ENCODE measurements at places on chromosomes 4 and X. TPM values are rescaled to one million over a fixed set of nuclear protein-coding genes. Genes with fewer than 3 reads are reported as not detected.

GRCh38 chr4:140097572-140097971 lies 56.4 kb downstream of the MAML3 start:
- DNase-seq: no peak

- DNase-seq: peak; percentile 15
Observed at GRCh38 chrX:46588263-46588662, 14.7 kb downstream of the CHST7 start.

DNA sequence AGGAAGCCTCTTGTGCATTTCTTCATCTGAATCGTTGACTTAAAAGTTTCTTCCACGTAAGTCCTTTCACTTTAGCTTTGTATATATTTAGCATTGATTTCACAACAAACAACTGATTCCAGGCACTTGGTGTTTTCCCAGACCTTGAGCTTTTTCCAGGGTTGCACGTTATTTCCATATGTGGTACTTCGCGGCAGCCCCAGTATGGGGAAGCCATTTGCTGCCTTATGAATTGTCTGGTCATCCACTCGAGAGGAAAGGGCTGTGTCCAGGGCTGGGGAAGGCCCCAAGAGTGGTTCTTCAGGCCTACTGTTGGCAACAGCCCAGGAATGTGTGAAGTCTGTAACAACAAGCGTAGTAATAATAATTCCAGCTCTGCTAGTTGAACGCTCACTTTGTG lies 2.8 kb upstream of the TLR8 start:
- DNase-seq: peak; percentile 43

DNA sequence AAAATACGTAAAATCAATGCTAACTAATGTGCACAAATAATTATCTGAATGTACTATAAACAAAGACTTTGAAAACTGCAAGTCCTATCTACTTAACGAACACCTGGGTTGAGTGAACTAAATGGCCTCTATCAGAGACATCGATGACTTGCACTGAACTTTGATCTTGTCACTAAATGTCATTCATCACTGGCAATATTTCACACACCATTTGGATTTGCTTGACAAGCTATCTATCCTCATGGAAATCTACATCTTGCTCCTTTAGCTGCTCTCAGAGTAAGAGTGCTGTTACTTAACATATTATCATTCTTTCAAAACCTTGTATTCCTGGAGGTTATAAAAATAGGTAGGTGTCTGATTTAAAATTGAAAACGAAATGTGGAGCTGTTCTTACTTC lies 289.3 kb downstream of the TLL1 start:
- no peak for DNase-seq

- DNase-seq: no peak
Observed at GRCh38 chr4:4647041-4647440, 105.2 kb upstream of the STX18 start.

DNA sequence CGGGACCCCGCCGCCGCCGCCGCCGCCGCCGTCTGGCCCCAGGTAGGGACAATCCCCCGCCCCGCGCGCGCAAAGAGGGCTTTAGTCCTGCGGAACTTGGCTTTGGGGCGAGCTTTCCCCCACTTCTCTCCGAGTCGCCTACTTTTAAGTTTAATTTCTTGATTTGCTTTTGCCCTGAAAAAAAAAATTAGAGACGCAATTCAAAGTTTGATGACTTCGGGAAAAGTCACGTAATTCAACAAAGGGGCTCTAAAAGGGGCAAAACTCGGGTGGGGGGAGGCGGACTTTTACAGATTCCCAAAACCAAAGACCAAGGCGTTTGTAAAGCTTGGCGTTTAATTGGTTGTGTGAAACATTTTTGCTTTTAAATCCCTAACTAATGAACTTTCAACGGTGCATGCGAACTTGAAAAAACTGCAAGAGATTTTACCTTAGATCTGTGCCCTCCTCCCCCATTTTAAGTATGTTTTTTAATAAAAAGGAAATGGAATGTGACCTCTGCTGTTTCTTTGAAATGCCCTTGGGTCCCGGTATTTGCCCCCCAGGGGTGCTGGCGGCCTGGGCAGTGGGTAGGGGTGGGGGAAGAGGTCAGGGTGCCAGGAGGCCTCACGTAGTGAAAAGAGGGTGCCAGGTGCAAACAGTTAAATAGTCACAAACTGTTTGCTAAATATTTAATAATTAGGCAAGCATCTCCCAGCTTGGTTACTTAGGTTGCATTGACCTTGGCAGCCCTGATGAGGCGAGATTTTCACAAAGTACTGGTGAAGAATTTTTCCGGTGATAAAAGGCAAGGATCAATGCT lies 209.7 kb downstream of the NWD2 start:
- DNase-seq: no peak

DNA sequence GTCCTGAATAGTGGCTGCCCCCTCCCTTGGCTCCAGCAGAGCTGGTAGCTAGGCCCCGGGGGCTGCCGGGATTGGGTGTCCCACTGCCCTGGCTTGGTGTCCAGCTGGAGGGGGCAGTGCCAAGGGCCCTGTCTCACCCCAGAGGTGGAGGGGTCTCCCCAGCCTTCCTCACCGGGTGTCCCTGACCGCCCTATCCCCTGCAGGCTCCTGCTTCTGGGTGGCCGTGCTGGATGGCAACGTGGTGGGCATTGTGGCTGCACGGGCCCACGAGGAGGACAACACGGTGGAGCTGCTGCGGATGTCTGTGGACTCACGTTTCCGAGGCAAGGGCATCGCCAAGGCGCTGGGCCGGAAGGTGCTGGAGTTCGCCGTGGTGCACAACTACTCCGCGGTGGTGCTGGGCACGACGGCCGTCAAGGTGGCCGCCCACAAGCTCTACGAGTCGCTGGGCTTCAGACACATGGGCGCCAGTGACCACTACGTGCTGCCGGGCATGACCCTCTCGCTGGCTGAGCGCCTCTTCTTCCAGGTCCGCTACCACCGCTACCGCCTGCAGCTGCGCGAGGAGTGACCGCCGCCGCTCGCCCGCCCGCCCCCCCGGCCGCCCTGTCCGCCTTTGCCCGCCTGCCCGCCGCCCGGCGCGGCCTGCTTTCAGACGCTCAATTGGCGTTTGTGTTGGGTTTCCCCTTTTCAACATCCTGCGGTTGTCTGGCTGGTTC lies 4.6 kb downstream of the NAT8L start:
- DNase-seq: no peak

- no peak for DNase-seq
Observed at GRCh38 chrX:141405486-141405852, 163.2 kb upstream of the SPANXC start.

- no peak for DNase-seq
Observed at GRCh38 chr4:103757631-103758030, 37.8 kb upstream of the TACR3 start.

DNA sequence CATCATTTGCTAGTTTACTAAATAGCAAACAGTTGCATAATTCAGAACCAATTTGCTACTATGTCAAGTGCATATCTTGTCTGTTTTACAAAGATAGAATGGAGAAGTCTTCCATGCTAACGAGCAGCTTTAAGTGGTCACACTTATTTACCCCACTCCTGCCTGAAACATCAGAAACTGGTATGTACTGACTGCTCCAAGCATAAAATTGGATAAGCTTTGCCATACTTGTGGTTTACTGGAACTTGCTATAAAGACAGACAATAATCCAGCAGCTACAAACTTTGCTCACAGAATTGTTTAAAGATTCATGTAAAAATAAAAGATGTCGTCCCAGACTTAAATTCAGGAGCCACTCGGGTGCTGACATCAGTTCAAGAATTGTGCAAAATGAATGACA lies 13.3 kb upstream of the CDKL2 start:
- no peak for DNase-seq

- no peak for DNase-seq
Observed at GRCh38 chr4:165784672-165785071, 88.4 kb upstream of the TLL1 start.

DNA sequence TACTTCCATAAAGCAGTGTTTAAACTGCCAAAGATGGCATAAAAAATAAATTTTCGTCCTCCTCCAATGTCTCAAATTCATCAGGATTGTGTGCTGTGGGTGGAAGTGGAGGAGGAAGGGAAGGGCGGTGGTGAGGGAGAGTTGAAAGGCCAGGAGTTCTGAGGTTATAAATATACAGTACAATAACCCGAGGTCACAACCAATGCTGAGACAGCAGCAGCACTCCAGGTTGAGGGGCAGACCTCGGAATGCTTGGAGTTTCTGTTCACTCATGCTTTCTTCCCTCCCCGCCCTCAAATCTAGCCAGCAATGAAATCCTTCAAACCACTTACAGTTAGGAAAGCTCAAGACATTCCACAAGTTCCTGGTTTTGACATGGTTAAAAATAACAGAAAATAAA lies 134.0 kb upstream of the SMAD1 start:
- DNase-seq: no peak

DNA sequence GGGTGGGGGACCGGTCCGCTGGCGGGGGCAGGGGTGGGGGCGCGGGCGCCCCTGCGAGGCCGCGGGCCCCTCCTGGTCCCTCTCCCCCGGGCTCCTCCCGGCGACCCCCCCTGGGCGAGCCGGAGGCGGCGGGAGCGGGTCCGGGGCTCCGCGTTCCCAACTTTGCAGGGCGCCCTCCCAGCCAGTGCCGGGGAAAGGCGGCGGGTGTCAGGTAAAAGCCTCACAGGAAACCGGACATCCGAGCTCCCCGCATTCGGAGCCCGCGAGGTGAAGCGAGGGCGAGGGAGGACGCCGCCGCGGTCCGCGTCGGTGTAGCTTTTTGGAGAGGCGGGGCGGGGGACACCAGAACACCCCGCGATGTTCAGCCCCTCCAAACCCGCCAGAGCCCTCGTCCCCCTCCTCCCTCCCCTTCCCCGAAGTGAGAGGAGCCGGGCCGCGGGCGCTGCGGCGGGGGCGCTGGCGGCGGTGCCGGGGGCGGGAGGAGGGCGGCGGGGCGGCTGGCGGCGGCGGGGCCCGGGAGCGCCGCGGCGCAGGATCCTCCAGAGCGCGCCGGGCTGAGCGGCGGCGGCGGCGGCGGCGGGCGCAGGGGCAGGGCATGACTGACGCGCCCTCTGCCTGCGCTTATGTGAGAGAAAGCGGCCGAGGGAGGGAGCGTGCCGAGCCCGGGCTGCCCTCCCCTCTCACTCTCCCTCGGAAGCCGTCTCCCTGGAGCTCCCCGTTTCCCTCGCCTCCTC lies at the start of gene VEGFC:
TSS of gene VEGFC (minus strand) at position 597 of the 734 bp plus-strand sequence. CDS start 611 bp downstream, outside the sequence.
- no peak for DNase-seq

DNA sequence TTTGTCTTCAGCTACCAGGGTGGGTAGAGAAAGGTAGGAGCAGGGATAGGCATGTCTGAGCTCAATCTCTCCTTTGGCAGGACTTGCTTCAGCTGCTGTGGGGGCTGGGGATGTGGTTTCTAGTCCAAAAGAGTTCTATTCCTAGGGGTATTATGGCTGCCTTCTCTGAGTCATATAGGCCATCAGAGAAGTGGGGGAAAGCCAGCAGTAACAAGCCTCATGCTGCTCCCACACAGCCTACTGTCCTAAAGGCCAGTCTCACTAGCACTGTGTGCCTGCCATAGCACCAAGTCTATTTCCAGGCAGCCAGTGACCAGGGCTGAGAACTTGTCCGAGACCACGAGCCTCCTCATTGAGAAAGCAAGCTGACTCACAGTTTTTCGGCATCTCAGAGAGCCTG lies 270.6 kb downstream of the DCAF12L2 start:
- no peak for DNase-seq

GRCh38 chr4:23890369-23891063 lies 669 bp upstream of the PPARGC1A start:
- no peak for DNase-seq

RAB33A gene
- 0.36 TPM for polyA plus RNA-seq

PCDH19 gene
- 7.4 TPM for polyA plus RNA-seq

CSAG3 gene
- not detected for polyA plus RNA-seq

PAGE1 gene
- not detected for polyA plus RNA-seq

MAGEB2 gene
- polyA plus RNA-seq: not detected

SMC1A gene
- 43.3 TPM for polyA plus RNA-seq

EMCN gene
- polyA plus RNA-seq: 29.7 TPM

Measured in hindlimb muscle (tissue), 1 donor.